ENCODE measurements at places on chromosomes 12 and 14.

DNA sequence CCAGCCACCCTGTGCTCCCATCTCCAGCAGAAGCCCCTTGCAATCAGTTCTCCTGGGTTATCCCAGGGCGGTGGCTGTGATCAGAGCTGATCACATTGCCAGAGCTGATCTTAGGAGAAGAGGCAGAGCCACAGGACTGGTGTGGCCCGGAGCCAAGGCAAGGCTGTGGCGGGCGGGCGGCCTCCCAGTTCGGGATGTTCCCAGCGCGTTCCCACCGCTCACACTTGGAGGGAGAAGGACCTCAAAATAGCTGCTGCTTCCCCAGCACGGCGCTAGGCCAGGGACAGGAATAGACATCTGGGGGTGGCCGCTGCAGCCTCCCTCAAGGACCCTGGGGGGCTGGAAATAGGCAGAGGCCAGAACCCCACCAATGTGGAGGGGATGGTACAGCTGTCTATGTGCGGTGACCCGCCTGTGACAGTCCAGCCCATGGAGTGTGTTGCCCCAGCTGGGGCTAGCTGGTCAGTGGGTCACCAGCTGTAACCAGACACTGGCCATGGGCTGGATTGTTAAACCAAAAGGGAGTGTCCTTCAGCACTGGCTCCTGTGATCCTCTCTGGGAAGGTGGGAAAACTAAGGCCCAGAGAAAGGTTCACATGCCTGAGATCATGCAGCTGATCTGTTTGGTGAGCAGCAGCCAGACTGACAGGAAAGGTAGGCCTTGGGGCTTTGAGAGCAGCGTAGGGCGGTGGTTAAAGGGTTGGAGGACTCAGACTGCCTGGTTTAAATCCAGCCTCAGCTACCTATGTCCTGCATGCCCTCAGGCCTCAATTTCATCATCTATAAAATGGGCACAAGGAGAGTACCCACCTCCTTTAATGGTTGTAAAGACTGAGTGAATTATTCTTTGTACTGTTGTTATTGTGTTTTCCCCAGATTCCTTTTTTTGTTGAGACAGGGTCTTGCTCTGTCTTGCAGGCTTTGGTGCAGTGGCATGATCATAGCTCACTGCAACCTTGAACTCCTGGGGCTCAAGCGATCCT lies 8.0 kb upstream of the POP5 start:
- no peak for DNase-seq

- DNase-seq, result no peak
Observed at GRCh38 chr12:5716976-5717375, 228.1 kb downstream of the ANO2 start.

DNA sequence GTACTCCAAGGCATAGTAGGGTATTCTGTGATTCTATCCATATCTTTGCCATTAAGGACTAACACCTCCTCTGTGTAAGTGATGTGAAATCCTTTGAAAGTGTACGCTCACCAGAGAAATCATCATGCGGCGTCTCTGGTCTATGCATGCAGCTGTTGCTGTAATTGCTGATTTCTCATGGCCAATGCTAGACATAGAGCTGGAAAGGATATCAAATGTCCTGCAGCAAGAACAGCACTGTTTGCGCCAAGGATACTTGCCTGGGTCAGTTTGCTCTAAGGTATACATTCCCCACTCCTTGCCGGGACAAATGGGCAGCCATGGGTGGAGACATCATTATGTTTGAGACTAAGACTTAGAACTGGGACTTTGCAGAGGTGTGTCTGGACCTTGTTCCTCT lies 896.4 kb downstream of the BCL11B start:
- no peak for DNase-seq

- no peak for DNase-seq
Observed at GRCh38 chr14:70036665-70037064, 152.1 kb downstream of the SLC8A3 start.

- DNase-seq, result no peak
Observed at GRCh38 chr12:6834873-6835272, 5.9 kb upstream of the GNB3 start.

GRCh38 chr14:65986041-65986440 lies 500.1 kb upstream of the CCDC196 start:
- no peak for DNase-seq

DNA sequence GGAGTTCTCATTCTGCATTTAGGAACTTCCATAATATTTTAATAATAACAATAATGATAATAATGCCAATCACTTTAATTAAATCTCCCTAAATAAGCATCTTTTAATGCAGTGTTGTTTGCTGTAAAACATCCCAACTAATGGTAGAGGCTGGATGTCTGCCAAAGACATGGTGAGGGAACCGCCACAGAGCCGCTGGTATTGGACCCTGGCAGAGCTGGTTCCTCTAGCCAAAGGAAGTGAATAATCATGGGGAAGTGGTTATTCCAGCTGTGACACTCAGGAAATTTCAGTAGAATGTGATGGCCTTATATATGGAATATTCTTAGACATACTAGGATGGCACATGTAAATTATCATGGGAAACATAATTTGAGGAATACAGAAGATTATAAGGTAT lies 483.3 kb downstream of the ZFP36L1 start:
- no peak for DNase-seq

- peak; percentile 8 for DNase-seq
Observed at GRCh38 chr12:130031571-130032189, 127.9 kb upstream of the TMEM132D start.

GRCh38 chr12:81128930-81129554 lies 51.2 kb downstream of the ACSS3 start:
- DNase-seq, result no peak

DNA sequence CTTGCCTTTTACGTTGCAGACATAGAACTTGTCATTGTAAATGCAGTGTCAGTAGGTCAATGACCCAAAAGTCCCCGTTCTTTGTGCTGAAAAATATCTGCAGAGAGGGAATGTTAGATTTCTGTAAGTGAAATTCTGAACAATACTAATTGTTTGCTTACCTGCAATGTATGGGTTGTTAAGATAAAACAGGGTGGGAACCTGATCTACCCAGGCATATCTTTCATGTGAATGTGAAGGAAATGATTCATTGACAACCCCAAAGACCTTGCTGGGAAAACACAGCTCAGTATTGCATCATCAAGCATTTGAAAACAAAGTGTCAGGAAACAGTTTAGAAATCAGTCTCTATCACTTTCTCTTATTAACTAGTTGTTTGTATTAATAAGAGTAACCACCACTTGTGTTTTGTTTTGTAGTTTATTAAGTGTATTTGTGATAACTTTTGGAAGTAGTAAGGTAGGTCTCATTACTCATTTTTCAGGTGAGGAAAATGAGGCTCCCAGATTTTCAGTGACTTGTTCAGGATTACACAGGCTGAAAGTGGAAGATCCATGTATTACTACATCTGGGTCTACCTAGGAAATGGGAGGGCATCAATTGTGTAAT lies 57.9 kb upstream of the SLC38A2 start:
- peak; percentile 5 for DNase-seq

GRCh38 chr12:31922341-31923062 lies 36.7 kb upstream of the RESF1 start:
- DNase-seq, result no peak

DNA sequence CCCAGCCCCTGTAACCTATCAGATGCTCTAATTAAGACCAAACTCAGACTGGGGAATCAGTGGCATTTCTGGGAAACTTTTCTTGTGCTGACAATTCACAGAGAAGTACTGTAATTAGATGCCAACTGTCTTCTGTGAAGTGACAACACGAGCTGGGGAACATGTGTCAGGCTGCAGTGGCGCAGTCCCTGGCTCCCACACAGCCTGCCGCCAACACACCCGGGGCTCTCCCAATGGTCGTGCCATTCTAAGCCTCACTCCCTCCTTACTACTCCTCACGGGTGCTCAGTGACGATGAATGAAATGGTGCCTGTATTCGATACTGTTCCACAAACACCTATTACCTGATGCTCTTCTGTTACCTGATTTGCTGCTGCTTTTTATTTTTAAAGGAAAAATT lies 18.6 kb downstream of the GARIN2 start:
- DNase-seq, result no peak

- no peak for DNase-seq
Observed at GRCh38 chr12:53756300-53757100, 4.7 kb upstream of the CISTR start.

DNA sequence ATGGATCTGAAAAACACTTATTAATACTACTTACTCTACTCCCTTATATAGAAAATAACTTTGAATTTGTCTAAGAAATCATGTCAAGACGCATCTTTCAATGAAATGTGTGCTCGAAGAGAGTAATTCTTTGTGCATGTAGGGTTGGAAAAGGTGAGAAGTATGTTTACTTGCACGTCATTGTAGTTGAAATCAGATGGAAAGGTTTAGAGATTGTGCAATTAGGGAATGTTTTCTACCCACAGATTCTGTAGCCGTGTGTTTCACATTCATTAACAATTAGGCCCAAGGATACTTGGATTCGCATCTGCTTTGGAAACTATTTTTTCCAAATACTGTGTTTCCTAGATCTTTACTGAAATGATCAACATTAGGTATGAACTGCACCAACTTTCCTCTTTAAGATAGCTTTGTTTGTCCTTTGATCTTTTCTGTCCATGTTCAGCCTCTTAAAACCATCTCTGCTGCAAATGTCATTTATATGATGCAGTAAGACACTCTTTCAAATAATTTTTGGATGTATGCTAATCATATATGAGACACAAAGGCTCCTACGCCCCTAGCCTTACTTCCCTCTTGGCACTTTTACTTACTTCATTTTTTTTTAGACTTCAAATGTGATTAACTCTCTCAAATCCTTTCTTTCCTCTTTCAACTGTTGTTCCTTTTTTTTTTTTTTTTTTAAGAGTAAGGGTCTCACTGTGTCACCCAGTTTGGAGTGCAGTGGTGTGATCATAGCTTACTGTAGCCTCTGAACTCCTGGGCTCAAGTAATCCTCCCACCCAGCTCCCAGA lies 58.0 kb upstream of the PSMA6 start:
- no peak for DNase-seq

- DNase-seq, result peak; percentile 59
Observed at GRCh38 chr14:21840765-21841164, 167.1 kb upstream of the OR4E1 start.

DNA sequence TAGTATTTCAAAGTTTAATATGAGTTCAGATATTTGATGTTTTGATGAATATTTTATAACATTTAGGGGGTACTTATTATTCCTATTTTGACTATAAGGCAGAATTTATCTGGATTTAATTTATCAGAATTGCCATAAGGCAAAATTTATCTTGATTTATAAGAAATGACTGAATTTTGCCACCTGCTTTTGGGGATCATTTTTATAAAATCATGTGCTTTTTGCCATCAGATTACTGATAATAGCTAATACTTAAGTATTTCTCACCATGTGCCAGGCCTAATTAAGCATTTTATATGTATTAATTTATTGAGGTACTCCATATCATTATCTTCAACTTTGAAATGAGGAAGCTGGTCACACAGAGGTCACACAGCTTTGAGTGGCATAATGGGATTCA lies 423.7 kb downstream of the PRKD1 start:
- no peak for DNase-seq

DNA sequence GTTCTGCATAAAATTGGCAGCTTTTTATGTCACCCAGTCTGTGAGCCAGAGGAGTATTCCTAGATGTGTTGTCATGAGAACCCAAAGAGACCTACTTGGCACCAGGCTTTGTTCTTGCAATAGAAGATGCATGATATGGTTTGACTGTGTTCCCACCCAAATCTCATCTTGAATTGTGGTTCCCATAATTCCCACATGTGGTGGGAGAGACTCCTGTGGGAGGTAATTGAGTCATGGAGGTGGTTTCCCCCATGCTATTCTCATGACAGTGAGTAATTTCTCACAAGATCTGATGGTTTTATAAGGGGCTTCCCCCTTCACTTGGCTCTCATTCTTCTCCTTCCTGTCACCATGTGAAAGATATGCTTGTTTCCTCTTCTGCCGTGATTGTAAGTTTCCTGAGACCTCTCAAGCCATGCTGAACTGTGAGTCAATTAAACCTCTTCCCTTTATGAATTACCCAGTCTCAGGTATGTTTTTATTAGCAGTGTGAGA lies 572.0 kb upstream of the ATP2B1 start:
- no peak for DNase-seq

DNA sequence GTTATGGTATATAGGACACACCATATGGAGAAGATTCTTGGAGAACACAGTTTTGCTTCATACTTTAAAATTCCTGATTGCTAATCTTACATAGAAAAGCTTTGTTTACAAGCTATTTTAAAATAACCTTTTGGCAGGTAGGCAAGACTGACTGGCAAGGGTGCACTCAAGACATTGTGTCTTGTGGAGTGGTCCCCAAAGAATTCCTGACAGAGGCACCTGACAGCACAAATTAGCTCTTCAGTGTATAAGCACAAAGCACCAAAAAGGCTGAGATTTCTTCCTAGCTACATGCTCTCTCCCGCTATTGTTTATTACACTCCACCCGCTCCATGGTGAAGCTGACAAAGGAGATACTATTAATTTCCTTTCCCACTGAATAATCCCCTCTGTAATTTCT lies 139.4 kb downstream of the MON2 start:
- DNase-seq, result no peak

DNA sequence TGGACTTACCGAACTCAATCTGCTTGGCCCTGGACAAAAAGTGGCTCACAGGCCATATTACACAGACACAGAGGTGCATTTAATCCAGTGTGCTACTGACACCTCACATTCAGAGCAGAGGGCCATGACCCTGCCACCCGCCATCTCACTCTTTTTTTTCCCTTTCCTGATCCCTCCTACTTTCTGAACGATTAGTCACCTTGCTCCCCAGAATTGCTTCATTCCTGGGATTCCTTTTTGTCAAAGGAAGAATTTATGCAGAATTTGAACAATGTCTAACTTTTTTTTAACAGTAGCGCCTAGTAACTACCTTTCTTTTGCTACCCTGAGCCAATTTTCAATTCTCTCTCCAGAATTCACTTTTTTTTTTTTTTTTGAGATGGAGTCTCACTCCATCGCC lies 4.6 kb downstream of the PKP2 start:
- DNase-seq, result no peak

DNA sequence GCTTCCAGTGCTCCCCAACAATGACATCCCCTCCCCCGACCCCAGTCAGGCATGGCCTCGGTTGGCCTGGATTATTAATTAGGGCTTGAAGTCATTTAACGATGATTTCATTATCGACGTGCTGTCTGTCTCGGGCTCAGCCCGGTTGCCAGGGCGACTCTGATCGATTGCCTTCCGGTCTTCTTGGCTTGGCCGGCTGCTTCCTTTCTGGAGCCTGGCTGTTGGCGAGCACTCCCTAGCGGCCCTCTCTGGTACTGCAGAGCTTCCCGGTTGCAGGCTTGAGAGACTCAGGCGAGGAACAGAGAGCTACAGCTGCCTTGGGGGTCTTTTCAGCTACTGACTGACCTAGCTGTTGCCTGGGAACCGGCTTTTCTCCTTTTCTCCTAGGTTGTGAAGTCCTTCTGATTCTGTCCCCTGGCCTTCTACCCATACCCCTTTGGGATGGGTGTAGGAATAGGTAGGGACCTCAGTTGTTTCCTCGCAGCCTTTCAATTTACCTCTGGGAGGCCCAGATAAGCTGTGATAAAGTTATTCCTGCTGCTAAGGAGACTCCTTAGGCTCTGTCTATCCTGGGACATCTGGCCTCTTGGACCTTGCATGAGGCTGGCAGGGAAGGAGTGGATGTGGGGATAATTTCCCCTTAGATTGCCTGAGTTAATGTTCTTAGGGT lies 5.5 kb upstream of the CISTR start:
- DNase-seq, result peak; percentile 84

GRCh38 chr12:15336768-15337553 lies 14.7 kb downstream of the PTPRO start:
- DNase-seq, result no peak
